Posterior vena cava (tissue), 2 donors: ENCODE measurements at places on chromosomes 1 and 21.

DNA sequence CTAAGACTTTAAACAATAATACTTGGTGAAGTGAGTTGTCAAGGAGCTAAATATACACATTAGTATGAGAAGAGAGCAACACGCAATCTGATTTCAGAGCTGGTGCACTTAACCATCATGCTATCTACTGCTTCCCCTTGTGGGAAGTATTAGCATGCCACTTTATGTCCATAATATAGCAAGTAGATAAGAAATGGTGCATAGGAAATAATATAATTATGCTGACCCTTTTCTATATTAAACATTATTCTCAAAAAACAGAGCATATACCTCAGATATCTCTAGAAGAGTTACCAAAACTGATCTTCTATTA is 63.4 kb downstream of the MAGI3 start:
- DNase-seq, result no peak

- DNase-seq, result no peak
These were observed 114.6 kb upstream of the ATP1B1 start for GRCh38 chr1:168991667-168992475.

- no peak for DNase-seq
These were observed 4.3 kb upstream of the DPYD start for GRCh38 chr1:97925151-97925550.

- no peak for DNase-seq
These were observed 32.4 kb downstream of the KANK4 start for GRCh38 chr1:62286786-62287224.

GRCh38 chr1:226453015-226453704 is 45.3 kb upstream of the PARP1 start:
- DNase-seq, result no peak
